Bronchial epithelial cell (primary cell): ENCODE measurements at places on chromosomes 13 and 19. TPM values are rescaled to one million over a fixed set of nuclear protein-coding genes. Genes with fewer than 3 reads are reported as not detected.

DNA sequence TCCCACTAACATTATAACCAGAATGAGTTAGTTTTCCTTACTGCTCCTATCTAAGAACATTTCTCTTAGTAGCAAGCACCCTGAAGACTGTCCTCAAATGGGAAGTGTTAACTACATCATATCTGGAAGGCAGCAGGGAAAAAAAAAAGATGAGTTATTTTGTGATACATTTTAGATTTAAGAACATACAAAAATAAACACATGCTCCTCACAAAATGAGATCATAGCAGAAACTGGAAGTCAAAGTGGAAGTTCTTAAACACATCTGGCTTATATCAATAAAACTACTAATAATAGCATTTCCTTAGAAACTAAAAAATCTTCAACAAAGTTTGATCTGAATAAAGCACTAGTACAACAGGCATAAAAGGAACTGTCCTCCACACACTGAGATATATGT lies 70.4 kb downstream of the SLITRK6 start:
- DNase-seq: no peak

DNA sequence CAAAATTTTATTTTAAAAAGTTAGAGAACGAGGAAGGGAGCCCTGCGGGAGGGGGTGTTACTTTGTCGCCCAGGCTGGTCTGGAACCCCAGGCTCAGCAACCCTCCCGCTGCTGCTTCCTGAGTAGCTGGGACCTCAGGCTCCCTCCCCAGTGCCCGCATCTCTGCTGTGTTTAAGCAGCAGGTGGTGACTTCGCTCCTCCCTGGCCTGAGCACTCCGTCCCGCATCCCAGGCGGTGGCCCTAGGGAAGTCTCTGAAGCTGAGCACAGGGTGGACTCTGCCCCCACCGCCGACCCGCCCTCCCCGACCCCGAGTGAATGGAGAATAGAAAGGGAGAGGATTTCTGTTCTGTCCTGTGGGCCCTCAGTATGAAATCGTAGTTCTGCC lies 30.5 kb downstream of the ZNF701 start:
- no peak for DNase-seq

GRCh38 chr19:44726465-44726864 lies 22.0 kb upstream of the BCL3 start:
- DNase-seq: no peak

RAB3A gene
- total RNA-seq: 0.53 and 1.0 TPM in 2 replicates

SOX1 gene
- total RNA-seq: not detected in 2 replicates
